ENCODE measurements at places on chromosomes 3 and 15. TPM values are rescaled to one million over a fixed set of nuclear protein-coding genes. Genes with fewer than 3 reads are reported as not detected.

DNA sequence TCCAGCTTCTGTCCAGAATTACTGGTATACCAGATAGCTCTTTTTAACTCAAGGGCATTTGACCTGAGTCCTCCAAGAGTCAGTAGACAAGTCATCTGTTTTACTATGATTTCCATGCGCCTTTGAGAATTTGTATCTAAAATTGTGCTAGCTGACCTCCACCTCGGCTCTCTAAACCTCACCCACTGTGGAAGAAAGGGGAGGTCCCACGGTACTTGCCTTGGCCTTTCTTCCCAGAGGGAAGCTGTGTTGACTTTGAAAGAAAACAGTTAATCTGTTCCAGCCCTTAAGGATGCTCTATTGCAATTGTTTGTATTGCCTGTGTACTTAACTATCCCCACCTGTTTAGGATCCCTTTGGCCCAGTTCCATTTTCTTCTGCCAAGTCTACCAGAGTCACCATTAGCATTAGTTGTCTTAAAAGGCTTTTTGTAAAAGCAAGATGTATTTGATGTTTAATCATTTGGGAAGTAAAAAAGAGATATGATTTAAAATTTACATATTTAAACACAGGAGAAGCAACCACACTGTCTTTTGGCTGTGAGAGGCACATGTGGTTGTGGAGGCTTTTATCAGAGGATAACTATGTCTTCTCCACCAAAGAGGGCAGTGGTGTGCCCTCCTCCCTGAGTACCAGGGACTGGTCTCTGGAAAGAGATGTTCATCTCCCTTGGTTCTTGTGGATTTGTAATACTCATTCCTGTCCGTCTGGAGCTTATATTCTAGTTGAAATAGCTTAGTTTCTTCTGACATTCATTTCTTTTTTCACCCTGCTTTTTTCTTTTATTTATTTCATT is 88.8 kb downstream of the CRTC3 start:
- DNase-seq, result no peak

DNA sequence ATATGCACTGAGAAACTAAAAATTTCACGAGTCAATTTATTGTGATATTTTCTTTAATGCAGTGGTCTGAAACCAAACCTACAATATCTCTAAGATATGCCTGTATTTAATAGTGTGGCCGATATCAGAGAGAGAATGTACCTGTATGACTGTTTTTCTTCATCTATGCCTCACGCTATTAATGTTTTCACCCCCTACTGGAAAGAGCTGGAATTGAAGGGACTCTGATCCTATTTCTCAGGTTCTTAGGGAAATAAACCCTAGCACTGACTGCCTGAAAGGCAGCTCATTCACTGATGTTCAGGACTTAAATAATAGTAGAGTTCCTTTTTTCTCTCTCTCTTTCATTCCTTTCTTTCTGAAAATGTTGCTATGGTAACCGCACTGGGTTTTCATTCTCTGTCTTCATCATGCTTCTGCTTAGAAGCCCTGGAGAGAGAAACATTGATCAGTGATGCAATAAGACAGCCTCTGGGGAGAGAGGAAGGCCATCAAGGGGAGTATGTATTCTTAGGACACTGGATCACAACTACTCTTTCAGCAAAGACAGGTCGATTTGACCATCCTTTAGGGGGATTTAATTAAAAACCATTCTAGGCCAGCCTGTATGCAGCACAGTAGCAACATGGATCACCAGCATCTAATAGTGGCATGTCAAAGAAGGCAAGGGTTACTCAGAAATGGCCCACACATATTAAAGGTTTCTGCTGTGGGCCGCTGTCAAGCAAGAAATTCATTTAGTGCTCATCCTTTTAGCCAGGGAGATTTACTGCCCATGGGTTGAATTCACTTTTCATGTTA is 1135.7 kb downstream of the IGSF11 start:
- no peak for DNase-seq

- DNase-seq, result no peak
These were observed 23.5 kb downstream of the EXOG start for GRCh38 chr3:38519651-38520050.

DNA sequence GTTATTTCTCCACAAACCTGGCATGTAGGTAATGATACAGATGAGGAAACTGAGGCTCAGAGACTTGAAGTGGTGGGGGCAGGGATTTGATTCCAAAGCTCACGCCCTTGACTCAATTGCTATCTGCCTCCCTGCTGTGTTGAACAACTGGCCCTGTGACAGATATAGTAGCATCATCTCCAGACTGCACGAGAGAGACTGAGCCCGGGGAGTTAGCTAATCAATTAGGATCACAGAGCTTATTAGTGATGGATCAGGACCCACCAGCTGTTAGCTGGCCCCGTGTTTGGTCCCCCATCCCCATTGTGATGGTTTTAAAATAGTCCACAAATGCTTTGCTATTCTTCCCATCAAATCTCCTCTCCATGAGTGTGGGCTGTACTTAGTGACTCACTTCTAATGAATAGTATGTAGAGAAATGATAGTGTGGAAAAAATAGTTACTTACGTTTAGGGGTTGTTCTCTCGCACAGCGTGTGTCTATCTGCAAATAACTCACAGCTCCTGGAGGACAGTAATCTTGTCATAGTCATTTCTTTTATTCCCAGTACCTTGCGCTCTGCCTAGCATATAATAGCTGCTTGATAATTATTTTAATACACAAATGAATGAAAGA is 74.4 kb upstream of the KLF13 start:
- no peak for DNase-seq

DNA sequence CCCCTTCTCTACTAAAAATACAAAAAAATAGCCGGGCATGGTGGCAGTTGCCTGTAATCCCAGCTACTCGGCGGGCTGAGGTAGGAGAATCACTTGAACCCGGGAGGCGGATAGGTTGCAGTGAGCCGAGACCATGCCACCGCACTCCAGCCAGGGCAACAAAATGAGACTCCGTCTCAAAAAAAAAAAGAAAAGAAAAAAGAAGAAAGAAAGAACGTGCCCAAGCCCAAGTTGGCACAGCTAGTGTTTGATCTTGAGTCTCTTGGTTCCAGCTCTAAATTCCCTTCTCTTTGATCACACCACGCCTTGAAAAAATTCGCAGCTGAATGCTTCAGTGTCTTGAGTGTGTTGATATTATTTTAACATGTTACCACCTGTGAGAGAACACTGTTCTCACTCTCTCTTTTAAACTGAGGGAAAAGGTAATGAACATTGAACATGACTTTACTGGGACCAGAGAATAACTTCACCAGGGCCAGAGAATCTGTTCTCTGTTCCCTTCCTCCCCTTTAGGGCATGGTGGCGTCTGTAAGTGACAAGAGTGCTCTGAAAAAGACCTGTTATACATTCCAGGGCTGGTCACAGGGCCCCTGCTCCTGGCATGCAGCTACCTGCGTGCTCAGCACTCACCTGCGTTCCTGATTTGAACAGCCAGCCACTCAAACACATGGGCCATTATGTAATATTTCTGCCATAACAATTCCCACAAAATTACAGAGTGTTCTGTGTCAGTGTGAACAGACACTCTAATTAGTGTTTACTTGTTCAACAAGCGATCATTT is 19.0 kb downstream of the SLCO3A1 start:
- DNase-seq, result no peak

DNA sequence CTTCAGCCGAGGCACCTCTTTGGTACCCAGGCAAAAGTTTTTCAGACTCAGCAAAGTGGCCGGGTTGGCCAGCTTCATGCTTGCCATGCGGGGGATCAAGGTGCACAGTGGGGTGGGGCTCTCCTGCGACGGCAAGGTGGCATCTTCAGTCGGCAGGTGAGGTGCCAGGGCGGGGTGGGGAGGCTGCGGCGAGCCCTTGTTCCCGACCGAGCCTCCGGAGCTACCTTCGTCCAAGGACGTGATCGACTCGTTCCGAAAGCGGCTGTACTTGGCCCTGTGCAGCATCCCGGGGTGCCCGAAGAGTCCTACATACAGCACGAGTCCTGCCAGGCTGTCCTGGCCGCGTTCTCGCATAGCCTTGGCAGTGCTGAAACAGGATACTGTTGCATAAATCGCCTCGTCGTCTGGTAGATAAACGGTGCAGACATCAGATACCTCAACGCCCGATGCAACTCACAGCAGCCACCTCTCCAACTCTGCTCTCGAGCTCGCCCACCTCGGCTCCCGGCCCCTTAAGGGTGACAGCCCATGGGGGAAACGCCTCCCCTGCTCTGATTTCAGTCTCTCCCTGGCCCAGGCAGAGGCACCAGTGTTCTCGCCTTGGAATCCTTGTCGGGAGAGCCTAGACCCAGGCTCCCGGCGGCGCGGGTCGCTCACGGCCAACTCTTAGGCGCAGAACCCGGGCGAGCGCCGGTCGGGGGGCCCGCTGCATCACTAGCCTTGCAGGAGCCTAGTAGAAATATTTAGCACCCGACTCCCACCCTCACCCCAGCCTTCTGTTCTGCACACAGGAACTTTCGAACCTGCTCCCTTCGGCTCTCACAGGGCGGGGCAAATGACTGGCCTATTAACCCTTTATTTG is 826 bp downstream of the SHC4 start:
- DNase-seq, result peak; percentile 62

DNA sequence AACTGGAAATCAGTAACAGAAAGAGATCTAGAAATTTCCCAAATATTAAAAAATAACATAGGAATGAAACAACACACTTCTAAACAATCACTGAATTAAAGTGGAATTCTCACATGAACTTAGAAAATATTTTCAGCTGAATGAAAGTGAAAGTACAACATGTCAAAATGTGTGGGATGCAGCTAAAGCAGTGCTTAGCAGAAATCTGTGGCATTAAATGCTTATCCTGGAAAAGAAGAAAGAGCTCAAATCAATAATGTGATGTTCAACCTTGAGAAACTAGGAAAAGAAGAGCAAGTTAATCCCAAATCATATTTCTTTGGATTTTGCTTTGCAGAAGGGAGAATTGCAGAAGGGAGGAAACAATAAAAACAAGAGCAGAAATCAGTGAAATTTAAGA is 98.2 kb upstream of the NR2E3 start:
- peak; percentile 21 for DNase-seq

GRCh38 chr3:149673393-149673792 is 15.6 kb upstream of the WWTR1 start:
- no peak for DNase-seq

DNA sequence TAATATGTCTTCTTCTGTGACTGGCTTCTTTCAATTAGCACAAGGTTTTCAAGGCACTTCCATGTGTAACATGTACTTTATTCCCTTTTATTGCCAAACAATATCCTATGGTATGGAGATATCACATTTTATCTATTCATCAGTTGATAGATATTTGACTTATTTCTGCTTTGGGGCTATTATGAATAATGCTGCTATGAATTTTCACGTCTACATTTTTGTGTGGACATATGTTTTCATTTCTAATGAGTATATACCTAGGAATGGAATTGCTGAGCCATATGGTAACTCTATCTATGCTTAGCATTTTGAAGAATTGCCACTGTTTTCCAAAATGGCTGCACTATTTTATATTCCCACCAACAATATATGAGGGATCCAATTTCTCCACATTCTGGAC is 3.6 kb upstream of the AGTR1 start:
- no peak for DNase-seq

DNA sequence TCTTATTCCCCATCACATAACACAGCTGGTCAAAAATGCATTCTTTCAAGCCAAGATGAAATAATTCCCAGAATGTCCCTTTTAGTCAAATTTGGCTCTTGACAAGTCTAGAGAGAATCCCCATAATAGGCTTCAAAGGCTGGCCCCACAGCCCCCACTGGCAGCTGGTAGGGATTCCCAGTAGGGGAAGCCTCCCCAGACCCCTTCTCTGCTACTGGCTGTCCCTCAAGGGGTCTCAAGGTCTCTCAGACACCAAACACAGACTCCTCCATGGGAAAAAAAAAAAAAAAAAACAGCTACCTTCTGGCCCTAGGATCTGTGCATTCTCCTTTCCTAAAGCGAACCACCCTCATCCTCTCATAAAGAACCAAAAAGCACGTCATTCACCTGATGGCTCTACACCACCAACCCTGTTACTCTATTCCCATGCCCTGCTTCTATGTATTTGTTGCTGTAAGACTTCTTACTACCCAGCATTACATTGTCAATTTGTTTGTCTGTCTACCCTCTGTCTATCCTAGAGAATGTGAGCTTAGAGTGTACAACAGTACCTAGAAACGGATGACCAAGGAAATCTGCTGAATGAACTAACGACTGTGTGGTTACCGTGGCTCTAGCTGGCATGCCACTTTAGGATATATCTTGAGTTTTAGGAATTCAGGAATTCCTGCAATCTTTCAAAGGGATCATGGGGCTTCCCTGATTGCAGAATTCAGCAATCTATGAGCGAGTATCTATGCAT is 164.1 kb upstream of the NSMCE3 start:
- no peak for DNase-seq

EFCAB12 gene
- total RNA-seq, result not detected

RBP2 gene
- not detected for total RNA-seq

Measured in RPMI7951 (cell line).